Pancreas (tissue), 10 donors: ENCODE measurements at places on chromosomes 6 and 20. TPM values are rescaled to one million over a fixed set of nuclear protein-coding genes. Genes with fewer than 3 reads are reported as not detected.

MAFB gene
- 3.7 TPM for total RNA-seq

PNLDC1 gene
- total RNA-seq, result 0.35 TPM

- DNase-seq, result no peak
Observed at GRCh38 chr6:1963596-1963995, 281.8 kb downstream of the GMDS start.

GRCh38 chr20:54015496-54015895 is 54.9 kb downstream of the BCAS1 start:
- no peak for DNase-seq
